ENCODE measurements at places on chromosomes 13 and 19. TPM values are rescaled to one million over a fixed set of nuclear protein-coding genes. Genes with fewer than 3 reads are reported as not detected.

Gene CD37
- not detected for total RNA-seq

Gene FKBP8
- 162 TPM for total RNA-seq

Gene UGGT2
- 9.9 TPM for total RNA-seq

Gene RNF225
- 0.12 TPM for total RNA-seq

Gene PALM3
- 2.2 TPM for total RNA-seq

Gene ANKRD24
- 0.26 TPM for total RNA-seq

Gene SLC1A5
- 235 TPM for total RNA-seq

Gene GRK1
- not detected for total RNA-seq

Gene IGFL3
- total RNA-seq: 0.21 TPM

Gene ZNF793
- 0.05 TPM for total RNA-seq

Gene FCER2
- total RNA-seq: not detected

Gene ZNF493
- 0.23 TPM for total RNA-seq

Gene KIRREL2
- total RNA-seq: 0.49 TPM

Gene INSR
- total RNA-seq: 2.8 TPM

Gene MRPL34
- 88.5 TPM for total RNA-seq

Gene SHD
- total RNA-seq: not detected

Gene FKRP
- 16.7 TPM for total RNA-seq

Gene UBE2S
- total RNA-seq: 431 TPM

Gene ZNF738
- 0.85 TPM for total RNA-seq

Gene MISP
- 76.4 TPM for total RNA-seq

Gene STOML3
- total RNA-seq: not detected

Gene GARIN5A
- 2.3 TPM for total RNA-seq

Gene NCR1
- total RNA-seq: not detected

Gene CCDC61
- 5.1 TPM for total RNA-seq

Gene CRX
- not detected for total RNA-seq

Gene SYNE4
- 0.27 TPM for total RNA-seq

Gene ATP4A
- total RNA-seq: not detected

Gene AP1M2
- total RNA-seq: 27.7 TPM

Gene LMTK3
- 5.1 TPM for total RNA-seq

Gene PNMA8A
- 11.5 TPM for total RNA-seq

Gene SSC5D
- total RNA-seq: 0.45 TPM

Gene IRGC
- not detected for total RNA-seq

Gene ZNF264
- 9.3 TPM for total RNA-seq

Gene IGSF23
- total RNA-seq: 0.31 TPM

Gene ZNF100
- total RNA-seq: not detected

Gene BABAM1
- 64.6 TPM for total RNA-seq

Gene ZFP28
- total RNA-seq: 3.4 TPM

Gene JAK3
- total RNA-seq: 0.23 TPM

Gene FFAR1
- total RNA-seq: not detected

Gene LRRC63
- total RNA-seq: not detected

Gene CEACAM7
- not detected for total RNA-seq

Data from A549 treated with CORT108297 at 1 μM for 4 hours (cell line).